Motor neuron (in vitro differentiated cells): ENCODE measurements at places on chromosomes 5 and 9. TPM values are rescaled to one million over a fixed set of nuclear protein-coding genes. Genes with fewer than 3 reads are reported as not detected.

Gene CTXN3
- total RNA-seq: 17.8 and 18.3 TPM in 2 replicates

Gene CDKN2A
- 35.1 and 37.8 TPM in 2 replicates for total RNA-seq

Gene PCDHA9
- 6.2 and 11.0 TPM in 2 replicates for total RNA-seq

Gene GADD45G
- 13.4 and 26.4 TPM in 2 replicates for total RNA-seq

Gene ALDOB
- total RNA-seq: 0.38 and 0.88 TPM in 2 replicates
